ENCODE measurements at places on chromosomes 3 and 15.

DNA sequence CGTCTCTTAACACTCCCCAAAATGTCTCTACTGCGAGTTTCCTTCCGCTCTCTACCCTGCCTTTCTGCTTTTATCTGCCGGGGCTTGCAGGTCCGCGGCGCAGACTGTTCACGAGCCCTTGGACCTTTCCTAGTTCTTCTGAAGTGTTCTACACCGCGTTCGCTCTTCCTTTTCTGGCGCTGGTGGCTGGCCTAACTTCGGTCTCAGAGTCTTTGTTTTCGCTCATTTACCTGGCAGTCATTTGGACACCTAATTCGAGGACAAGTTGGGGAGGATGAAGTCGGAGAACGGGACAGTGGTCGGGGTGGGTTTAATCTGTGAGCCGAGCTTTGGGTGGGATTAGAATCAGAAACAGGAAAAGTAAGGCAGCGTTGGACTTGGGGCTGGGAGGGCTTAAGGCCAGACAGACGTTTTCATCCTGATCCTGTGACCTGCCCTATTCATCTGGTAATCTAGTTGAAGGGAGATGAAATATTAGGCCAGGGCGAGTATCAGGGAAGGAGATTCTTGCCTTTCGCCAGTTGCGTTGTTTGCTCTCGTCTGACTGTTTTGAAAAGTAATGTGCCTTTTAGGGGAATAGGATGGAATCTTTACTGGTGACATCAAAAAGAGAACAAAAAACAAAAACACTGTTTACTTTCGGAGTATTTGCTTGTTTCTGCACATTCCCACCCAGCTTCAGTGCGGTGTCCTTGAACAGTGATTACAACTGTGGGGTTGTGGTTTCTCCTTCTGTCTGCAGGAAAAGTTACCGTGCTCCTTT, 1.8 kb downstream of the DIPK2A start:
- no peak for ATAC-seq

DNA sequence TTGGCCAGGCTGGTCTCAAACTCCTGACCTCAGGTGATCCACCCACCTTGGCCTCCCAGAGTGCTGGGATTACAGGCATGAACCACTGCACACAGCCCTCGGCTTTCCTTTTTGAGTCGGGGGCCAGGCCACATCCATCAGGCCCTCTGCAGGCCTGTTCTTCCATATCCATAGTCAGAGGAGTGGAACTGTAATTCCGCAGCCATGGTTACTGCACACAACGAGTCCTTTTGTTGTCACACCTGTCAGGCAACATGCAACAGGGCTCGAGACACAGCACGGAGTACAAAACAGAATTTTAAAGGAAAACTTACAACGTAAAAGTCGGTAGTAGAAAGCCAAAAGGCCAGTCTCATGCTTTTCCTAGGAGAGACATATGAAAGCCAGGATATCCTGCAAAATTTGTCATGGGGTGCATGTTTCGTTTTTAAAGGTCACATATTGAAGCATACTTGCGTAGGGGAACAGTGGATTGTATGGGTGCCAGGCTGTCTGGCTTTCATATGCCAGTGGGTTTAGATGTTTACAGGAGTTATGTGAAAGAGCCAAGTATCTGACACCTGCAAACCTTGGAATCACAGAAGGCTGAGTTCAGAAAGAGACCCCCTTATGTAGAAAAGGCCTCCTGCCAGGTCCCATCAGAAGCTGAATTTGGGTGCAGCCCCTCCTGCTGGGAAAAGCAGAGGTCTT, 63.2 kb upstream of the LPP start:
- ATAC-seq, result no peak

DNA sequence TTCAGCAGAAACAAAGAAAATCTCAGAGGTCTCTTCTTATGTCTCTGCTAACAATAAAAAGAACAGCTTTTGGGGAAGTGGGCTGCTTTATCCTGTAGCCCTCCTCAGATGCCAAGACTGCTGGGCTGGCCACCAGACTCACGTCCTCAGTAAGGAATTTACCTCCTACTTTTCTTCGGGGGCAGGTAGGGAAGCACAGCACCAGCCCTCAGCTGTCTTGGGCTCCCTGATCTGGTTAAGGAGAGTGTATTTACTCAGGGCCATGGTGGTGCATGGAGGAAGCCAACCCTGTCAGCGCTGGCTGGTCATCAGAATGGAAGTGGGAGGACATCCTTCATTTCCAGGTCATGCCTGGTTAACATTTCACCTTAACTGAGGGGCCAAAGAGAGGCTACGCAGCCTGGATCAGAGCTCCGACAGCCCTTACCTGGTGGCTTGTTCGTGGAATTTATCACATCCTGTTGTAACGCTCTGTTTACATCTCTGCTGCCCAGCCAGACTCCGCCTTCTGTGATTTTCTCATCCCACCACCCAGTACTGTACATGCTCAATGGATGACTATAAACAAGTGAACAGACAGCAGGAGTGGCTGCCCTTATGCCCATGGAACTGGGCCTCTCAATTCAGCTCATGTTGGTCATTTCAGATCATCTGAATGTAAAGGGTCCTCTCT, 108.3 kb downstream of the IGF2BP2 start:
- ATAC-seq, result peak; percentile 6

DNA sequence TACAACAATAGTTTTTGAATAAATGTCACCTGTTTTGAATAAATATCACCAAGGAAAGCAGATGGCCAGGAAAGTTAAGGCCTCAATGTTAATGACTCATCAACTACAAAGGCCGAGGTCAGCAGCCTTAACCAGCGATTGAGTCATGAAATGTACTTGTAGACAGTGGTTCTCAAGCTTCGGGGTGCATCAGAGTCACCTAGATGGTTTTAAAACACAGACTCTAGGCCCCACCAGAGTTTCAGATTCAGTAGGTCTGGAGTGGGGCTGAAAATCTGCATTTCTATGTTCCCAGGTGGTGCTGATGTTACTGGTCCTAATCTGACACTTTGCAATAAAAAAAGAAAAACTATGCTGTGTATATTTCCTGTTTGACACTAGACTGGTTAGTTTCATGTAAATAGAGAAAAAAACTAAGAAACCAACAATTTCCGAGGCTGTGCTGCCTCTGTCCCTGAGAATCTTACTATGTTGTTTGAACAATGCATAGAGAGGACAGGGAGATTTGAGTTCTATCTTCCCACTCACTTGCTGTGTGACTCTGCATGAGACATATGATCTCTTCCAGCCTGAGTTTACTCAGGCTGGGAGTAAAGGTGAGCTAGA, 9.8 kb downstream of the RAB27A start:
- peak; percentile 92 for ATAC-seq

All from SK-N-SH treated with all-trans-retinoic acid at 6 μM for 48 hours (cell line).